ENCODE measurements at places on chromosomes 3 and 15. TPM values are rescaled to one million over a fixed set of nuclear protein-coding genes. Genes with fewer than 3 reads are reported as not detected.

- no peak overlapping the region for H3K4me3 ChIP-seq
- no peaks in the 10 kb centered on the region for H3K4me1 ChIP-seq
Measured at GRCh38 chr3:2711081-2711480, 399.1 kb downstream of the IL5RA start.

MKRN3 gene
- not detected for total RNA-seq

HYKK gene
- 3.1 TPM for total RNA-seq

GRCh38 chr3:13222131-13222530, 148.9 kb upstream of the IQSEC1 start:
- no peaks in the 10 kb centered on the region for H3K27me3 ChIP-seq
- H3K27ac ChIP-seq: no peak overlapping the region
- DNase-seq: no peak

- H3K27me3 ChIP-seq: peaks cover 25% of the 10 kb centered on the region
- H3K4me3 ChIP-seq: no peak overlapping the region
Measured at GRCh38 chr3:193948459-193948858, 187.5 kb upstream of the HES1 start.

DNA sequence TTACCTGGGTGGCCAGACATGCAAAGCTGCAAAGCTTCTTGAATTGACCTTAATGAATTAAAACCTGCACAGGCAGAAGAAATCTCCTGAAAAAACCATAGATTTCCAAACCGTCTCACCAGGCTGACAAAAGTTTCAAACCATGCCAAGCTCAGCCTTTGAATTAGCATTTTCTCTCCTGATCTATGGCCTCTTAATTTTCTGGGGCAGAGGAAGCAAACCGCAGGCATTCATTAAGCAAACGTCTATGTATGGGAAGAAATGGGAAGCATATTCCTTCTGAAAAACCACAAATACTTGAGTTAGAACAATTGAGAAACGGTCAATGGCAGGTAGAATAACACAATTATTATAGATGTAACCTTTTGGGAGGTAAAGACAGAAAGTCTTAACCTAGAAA, 500.2 kb upstream of the NR2F2 start:
- H3K4me1 ChIP-seq: peaks cover 43% of the 10 kb centered on the region
- peaks cover 17% of the 10 kb centered on the region for H3K36me3 ChIP-seq
- no peak overlapping the region for H3K27ac ChIP-seq
- peaks cover 21% of the 10 kb centered on the region for H3K27me3 ChIP-seq
- no peak overlapping the region for H3K4me3 ChIP-seq
- DNase-seq: no peak
